ENCODE measurements at places on chromosomes 2 and 18.

DNA sequence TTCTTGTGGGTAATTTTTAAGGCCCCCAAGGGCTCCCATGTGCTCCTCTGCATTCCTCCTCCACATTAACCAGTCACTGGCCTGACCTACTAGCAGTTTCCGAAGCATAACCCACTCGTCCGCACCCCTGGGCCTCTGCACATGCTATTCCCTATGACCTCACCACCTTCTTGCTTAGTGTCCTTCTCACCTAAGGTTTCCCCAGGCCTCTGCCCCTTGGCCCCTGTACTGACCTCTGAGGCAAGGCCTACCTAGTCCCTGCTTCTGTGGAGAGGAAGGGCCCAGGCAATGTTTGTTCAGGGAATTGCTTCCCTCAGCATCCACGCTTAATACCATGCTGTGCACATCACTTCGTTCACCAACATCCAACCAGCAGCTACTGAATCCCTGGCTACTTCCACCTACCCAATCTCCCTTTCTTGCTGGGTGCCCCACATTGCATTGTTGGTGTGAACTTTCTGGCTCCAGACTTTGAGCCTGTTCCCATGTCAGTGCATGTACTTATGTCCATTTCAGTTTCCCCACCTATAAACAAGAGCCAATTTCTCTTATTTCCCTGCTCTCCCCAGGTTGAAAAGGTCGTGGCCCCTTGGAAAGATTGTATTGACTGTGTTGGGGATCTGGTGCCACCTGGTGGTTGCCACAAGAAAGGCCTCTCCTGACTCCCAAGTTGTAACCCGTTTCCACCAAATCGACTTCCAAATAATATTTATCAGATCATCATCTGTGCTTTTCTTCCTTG, 19.2 kb upstream of the TMEM177 start:
- DNase-seq: no peak

- no peak for DNase-seq
These were observed 1042.0 kb downstream of the DPP10 start for GRCh38 chr2:115484486-115484885.

DNA sequence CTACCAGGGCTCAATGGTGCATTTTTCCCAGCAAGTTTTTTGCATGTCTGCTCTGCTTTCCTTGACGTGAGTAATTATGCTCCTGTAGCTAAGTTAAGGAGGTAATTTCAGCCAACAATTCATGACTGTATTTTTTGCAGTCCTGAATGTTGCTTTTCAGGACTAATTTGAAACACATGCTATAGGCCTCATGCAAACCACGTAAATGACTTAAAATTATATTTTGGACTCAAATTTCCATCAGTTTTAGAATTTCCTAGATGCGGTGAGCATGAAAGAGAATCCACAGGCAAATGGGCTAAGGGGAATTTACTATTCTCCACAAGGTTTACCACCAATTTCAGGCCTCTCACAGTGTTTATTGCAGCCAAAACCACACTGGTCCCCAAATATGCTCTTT, 589.9 kb upstream of the LRRTM1 start:
- no peak for DNase-seq

DNA sequence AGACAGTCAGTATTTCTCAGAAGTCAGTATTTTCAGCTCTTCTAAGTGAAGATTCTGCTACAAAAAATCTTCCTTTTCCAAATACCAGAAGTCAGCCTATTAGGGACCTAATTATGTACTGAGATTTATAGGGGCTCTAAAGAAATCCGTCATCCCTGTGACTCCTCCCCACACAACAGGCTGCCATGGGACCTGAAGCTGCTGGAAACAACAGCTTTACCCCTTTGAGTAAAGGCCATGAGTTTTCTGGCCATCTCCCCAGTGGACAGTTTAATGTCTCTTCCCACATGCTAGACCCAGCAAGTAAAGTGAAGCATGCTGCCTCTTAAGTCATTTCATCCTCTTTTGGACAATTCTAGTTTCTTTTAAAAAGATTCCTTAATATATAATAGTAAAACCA, 255.7 kb upstream of the ACVR2A start:
- no peak for DNase-seq

All from AG04449 (cell line).